ENCODE measurements at places on chromosomes 2 and 18.

GRCh38 chr18:79600596-79600995 lies 79.0 kb upstream of the CTDP1 start:
- no peak for DNase-seq

DNA sequence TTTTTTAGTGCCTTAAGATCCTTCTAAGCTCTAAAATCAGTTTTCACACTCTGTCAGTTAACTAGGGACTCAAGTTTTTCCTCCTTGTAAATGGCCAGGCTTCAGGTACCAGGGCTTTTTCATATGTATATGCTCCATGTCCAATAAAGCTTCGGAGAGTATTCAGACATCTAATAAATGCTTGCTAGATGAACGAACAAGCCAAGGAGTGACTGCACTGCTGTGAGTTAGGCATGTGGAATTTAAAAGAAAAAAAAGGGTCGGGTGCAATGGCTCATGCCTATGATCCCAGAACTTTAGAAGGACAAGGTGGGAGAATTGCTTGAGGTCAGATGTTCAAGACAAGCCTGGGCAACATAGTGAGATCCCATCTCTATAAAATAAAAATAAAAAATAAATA lies 81.9 kb downstream of the CDH2 start:
- DNase-seq, result no peak

DNA sequence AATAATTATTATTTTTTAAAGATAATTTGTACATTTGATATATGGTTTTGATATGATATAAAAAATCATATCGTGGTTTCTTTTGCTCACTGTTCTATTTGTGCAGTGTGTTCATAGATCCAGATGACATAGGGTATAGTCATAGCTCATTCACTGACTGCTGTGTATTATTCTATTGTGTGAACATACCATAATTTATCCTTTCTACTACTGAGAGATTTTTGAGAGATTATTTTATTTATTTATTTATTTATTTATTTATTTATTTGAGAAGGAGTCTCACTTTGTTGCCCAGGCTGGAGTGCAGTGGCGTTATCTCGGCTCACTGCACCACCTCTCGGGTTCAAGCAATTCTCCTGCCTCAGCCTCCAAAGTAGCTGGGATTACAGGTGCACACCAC lies 39.0 kb downstream of the FER1L5 start:
- DNase-seq, result no peak

DNA sequence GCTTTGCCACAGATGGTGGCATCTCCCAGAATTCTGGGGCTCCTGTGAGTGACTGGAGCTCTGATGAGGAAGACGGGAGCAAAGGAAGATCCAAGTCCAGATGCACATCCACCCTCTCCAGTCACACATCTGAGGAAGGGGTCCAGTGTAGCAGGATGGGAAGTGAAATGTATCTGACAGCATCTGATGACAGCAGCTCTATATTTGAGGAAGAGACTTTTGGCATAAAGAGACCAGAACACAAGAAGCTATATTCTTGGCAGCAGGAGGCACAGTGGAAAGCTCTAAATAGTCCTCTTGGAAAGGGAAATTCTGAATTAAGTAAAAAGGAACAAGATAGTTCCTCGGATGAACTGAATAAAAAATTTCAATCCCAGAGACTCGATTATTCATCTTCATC lies 23.5 kb upstream of the C1GALT1C1L start:
- no peak for DNase-seq
